ENCODE measurements at places on chromosomes 7 and 10. TPM values are rescaled to one million over a fixed set of nuclear protein-coding genes. Genes with fewer than 3 reads are reported as not detected.

The VAX1 gene
- total RNA-seq: not detected

The FAM131B gene
- 42.6 TPM for total RNA-seq

The ZNF735 gene
- not detected for total RNA-seq

DNA sequence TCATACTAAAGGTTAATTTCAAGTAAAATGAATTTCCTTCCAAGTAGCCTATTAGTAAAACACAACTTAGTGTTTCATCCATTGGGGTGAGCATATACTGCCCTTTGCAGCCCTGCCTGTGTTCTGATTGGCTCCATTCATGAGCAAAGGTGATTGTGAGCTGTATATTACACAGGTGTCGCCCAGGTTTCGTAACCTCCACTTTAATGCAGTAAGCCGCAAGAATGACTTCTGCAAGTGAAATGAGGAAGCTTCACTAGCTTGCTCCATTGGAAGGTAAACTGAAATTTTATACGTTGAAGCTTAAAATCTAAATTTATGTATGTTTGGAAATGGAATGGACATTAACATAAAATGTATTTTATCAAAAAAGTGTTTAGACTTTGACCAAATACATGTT is 24.4 kb downstream of the MTURN start:
- no peak for DNase-seq

DNA sequence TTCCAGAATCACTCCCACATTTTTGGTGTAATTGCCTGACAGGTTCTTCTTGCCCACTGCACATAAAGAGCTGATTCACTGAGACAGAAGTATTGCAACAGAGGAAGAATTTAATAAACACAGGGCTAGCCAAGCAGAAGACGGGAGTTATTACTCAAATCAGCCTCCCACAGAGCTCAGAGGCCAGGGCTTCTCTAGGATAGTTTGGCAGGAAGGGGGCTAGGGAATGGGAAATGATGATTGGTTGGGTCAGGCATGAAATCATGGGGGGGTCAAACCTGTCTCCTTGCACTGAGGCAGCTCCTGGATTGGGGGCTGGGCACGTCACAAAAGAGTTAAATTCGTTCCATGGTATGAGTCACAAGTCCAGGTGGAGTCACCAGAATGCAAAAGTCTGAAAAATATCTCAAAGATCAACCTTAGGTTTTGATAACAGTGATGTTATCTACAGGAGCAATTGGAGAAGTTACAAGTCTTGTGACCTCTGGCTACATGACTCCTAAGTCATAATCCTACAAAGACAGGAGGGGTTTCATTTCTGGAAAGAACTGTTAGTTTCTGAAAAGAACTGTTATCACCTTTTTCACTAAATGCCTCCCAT is 30.2 kb upstream of the ERCC6 start:
- no peak for DNase-seq

DNA sequence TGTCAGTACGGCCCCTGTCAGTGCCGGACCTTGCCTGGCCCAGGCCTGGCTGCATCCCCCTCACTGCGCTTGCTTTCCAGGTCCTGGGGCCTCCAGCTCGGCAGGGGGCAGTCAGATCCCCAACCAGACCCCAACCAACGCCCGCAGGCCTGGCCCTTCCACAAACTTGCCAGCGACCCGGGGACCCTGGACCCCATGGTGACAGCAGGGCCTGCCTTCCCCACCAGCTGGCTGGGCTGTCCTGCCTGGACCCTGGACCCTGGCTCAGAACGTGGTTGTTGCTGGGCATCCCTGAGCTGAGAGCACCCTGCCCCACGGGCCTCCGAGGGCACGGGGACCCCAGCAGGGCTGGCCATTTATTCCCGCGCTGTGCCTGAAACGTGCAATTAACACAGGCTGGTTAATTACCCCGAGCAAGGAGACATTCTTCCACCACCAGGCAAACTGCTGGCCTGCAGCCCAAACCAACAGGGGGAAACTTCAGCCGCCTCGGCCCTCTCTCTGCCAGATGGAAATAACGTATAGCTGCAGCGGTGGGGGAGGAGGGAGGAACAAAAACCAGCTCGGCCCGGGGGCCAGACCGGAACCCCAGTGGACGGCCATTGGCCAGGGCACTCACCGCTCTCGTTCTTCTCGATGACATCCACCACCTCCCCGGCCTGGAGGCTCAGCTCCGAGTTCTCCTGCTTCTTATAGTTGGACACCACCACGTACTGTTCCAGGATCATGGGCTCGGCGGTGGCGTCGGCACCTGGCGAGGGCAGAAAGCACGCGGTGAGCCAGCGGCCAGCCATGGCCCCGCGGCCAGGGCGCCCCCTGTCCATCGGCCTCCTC is 167.1 kb downstream of the NEURL1 start:
- no peak for DNase-seq

GRCh38 chr7:88842201-88842600 is 46.7 kb upstream of the TEX47 start:
- no peak for DNase-seq

GRCh38 chr10:82866424-82867020 is 991.5 kb downstream of the NRG3 start:
- no peak for DNase-seq

DNA sequence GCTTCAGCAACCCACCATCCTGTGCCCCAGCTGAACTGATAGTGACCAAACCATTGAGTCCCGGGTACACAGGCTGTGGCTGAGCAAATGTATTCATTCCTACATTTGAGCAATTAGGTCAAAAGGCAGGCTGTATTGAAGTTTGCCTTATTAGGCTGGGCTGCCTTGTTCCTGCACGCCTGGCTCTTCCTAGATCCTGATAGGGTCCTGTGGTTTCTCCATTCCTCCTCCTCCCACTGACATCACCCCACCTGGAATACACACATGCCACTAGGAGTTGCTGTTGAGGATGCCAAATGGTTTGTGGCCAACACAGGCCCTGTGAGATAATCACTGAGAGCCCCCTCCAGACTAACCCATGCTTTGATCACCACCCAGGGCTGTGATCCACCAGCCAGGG is 66.4 kb upstream of the FGFR2 start:
- DNase-seq: no peak

DNA sequence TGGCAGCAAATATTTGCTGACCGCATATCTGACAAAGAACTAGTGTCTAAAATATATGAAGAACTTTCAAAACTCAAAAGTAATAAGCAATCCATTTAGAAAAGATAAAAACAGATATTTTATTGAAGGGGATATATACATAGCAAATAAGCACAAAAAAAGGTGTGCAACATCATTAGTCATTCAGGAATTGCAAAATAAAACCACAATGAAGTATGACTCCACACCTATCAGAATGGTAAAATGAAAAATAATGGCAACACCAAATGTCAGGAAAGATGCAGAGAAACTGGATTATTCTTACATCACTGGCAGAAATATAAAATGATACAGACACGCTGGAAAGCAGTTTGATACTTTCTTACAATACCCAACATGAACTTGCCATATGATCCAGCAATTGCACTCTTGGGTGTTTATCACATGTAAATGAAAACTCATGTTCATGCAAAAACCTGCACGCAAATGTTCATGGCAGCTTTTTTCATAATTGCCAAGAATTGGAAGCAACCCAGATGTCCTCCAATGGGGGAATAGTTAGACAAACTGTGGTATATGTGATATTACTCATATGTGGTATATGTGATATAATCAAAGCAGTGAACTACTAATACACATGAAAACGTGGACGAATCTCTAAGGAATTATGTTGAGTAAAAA is 645.5 kb downstream of the GRID1 start:
- no peak for DNase-seq
